ENCODE measurements at places on chromosomes 16 and 17. TPM values are rescaled to one million over a fixed set of nuclear protein-coding genes. Genes with fewer than 3 reads are reported as not detected.

The KLHL11 gene
- total RNA-seq, result 30.0 TPM

The DHRS7C gene
- 115 TPM for total RNA-seq

The C1QTNF8 gene
- total RNA-seq, result not detected

The KRTAP3-1 gene
- not detected for total RNA-seq

The FAM20A gene
- 6.5 TPM for total RNA-seq

The C16orf96 gene
- total RNA-seq, result 0.72 TPM

The ZCCHC14 gene
- total RNA-seq, result 19.2 TPM

The HOXB2 gene
- 4.1 TPM for total RNA-seq

The CBFA2T3 gene
- 3.6 TPM for total RNA-seq

The TNRC6A gene
- 60.9 TPM for total RNA-seq

The SCN4A gene
- total RNA-seq, result 46.2 TPM

The SDR42E2 gene
- not detected for total RNA-seq
